ENCODE measurements at places on chromosomes 2 and 18.

GRCh38 chr18:79567481-79568147 is 112.0 kb upstream of the CTDP1 start:
- no peak for DNase-seq

GRCh38 chr2:176162911-176163671 is 6.0 kb downstream of the HOXD3 start:
- peak; percentile 54 for DNase-seq

GRCh38 chr18:39178166-39178565 is 1612.6 kb upstream of the CELF4 start:
- DNase-seq, result no peak

DNA sequence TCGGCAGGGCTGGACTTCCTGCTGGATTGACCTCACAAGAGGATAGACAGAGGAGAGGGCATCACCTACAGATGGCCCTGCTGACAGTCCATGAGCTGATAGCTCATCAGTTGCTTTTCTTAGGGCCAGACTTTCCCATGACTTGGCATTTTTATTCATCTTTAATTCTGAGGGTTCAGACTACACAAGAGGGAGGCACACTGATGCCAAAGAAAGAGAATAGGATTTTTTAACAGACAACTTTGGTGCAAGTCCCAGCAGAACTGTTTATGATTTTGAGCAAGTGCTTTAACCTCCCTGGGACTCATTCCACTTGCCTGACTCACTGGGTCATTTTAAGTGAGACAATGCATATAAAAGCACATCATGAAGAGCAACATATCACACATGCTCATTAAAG is 299.2 kb downstream of the INSIG2 start:
- DNase-seq, result no peak

- DNase-seq, result no peak
Measured at GRCh38 chr2:163553601-163554000, 182.2 kb downstream of the FIGN start.

- no peak for DNase-seq
Measured at GRCh38 chr18:37179384-37179783, 350.5 kb downstream of the KIAA1328 start.

- DNase-seq, result no peak
Measured at GRCh38 chr2:23366720-23367119, 18.3 kb upstream of the KLHL29 start.

DNA sequence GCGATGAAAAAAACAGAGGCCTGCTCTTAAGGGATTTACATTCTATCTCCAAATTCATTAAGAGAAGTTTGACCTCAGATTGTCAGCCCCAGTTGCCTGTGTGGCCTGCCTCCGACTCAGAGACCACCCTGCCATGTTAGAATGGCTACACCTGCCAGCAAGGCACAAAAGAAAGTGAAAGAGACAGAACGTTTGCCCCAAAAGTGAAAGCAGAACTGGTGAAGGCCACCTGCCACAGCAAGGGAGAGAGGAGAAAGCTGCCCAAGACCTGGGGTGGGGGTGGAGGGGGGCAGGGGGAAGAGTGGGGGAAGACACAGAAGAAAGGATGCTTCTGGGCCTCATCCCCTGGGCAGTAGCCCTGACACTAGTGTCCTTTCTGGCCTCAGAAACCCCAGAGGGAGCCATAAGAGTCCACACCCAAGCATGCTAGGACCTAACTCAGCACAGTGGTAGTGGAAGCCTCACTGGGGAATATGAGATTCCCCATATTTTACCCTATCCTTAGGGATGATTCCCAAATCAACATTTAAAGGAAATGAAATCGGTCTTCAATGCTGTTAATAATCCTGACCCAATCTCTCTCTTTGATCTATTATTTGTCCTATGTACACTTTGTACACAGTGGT is 389.7 kb downstream of the TXNL1 start:
- DNase-seq, result no peak

- no peak for DNase-seq
Measured at GRCh38 chr2:129006135-129006886, 687.6 kb upstream of the HS6ST1 start.

DNA sequence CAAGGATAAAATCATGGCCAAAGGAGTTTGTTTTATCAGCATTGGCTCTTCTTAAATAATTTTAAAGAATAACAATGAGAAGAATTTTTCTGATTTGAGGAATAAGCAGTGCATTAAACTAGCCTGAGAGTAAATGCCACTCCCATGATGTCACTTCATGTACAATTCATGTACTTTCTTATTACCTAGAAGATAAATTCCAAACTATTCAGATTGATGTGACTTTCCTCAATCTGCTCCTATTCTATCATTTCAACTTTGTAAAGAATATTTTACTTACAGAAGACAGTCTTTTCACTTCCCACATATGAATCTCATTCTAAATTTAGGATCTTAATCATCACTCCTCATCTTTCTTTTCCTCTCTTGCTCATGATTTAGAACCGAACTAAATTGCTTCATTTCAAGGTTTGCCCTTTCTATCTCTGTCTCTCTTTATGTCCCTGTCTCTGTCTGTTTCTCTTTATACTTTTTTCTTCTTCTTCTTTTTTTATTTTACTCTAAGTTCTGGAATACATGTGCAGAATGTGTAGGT is 1142.0 kb upstream of the PIK3C3 start:
- DNase-seq, result no peak

DNA sequence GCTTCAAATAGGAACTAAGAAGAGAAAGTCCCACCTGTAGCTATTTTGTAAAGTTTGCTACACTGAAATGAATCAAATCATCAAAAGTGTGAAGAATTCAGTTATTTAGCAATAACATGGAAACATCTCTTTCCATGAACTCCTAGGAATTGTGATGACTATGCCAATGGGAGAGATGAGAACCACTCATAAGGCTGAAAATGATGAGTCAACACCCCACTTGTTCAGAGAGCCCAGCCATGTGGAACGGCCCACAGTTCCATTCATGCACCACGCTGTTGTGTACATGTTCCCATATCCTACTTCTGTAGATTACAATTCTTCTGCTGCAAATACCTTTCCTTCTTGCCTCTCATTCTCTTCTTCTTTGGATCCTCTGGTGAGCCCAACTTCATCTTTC is 645.5 kb upstream of the ID2 start:
- DNase-seq, result no peak

DNA sequence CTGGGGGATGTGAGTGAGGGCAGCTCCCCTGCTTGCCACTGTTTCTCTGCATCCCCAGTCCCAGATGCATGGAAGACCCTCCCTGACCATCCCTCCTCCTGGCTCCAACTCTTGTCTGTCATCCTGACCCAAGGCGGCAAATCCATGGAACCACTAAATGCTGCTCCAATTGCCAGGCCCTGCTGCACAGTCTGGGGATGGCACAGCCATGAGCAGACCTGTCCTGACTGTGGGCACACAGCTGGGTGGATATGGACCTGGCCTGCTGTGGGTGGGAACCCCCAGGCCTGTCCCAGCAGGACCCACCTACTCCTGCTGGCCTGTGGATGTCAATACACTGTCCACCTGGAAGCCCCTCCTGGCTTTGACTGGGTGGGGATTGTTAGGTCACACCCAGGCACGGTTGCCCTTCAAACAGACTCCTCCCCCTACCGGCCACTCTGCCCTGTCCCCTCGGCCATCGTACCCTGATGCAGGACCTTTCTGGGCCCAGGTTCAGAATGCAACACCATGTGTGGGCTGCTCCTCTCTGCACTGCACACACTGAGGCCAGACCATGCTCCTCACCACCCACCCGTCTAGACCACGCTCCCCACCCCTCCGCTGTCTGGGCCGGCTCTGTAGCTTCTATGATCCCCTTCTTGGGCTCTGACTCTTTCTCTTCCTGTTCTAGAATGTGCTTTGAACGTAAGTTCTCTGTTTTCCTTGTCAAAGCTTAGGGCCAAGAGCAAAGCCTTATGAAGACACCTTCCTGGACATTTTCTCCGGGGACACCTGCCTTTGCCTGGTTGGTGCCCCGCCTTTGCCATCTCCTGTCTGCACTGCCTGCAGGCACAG is 57.9 kb downstream of the INPP5D start:
- DNase-seq, result no peak

GRCh38 chr2:172087780-172088244 is 2.5 kb downstream of the DLX1 start:
- no peak for DNase-seq

DNA sequence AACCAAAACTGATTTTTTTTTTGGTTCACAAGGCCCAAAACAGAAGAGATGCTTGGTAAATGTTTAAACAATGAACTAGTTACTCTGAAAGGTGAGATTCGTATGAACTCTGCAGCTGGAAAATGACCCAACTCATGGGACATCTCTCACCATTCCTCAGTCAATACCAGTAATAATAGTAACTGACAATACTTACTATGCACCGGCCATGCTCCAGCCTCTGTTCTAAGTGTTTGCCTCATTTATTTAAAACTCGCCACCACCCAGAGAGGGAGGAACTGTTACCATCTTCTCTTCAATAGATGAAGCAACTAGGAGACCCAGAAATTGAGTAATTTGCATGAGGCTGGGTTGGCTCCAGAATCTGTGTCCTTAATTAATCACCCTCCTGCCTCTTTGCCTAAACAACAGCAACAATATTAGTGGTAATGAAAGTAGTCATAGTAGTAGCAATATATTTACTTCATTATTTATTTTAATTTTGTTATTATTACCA is 130.4 kb downstream of the CTIF start:
- DNase-seq, result no peak

GRCh38 chr2:201978333-201978732 is 55.3 kb upstream of the FZD7 start:
- no peak for DNase-seq

DNA sequence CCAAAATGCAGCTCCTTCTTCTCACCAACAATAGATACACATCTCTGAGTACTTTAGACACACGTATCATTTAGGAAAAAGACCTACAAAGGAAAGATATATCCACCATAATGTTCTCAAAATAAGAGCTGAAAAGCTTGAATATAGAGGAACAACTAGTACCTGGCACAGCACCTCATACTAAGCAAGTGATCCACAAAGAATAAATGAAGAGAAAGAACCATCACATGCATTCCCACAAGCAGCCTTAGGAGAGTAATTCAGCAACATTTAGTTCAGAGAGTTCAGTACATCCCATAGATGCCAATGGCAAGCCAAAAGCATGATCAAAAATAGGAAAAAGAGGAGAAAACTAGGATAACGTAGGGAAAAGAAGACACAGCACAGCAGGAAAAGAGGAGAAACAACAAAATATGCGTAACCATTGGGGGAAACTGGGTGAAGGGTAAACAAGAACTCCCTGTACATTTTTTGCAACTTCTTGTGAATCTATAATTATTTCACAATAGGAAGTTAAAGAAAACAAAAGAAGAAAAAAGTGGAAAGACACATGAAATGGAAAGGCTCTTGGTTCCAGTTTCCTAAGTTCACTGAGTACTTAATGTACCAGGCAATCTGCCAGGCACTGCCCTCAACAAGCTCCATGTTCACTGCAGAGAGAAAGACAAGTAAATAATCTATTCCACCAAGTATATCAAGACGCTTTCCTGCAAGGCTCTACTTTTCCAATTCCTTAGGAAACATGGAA is 22.3 kb downstream of the CLASP1 start:
- DNase-seq, result no peak

DNA sequence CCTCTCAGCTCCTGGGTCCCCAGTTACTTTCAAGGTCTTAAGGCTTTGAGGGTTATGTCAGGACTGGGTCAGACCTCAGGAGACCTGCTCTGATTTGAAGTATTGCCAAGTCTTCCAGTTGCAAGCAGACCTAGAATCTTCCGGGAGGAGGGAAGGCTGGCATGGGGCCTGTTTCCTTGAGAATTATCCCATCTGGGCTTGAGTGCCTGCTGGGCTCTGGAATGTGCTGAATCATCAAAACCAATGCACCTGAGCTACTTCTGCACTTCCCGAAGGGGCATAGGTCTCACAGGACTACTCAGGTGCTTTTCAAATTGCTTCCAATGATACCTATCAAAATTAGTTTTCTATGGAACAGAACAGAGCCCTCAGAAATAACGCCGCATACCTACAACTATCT is 327.3 kb downstream of the XIRP2 start:
- no peak for DNase-seq

- DNase-seq, result no peak
Measured at GRCh38 chr2:138622613-138623012, 121.0 kb downstream of the SPOPL start.

DNA sequence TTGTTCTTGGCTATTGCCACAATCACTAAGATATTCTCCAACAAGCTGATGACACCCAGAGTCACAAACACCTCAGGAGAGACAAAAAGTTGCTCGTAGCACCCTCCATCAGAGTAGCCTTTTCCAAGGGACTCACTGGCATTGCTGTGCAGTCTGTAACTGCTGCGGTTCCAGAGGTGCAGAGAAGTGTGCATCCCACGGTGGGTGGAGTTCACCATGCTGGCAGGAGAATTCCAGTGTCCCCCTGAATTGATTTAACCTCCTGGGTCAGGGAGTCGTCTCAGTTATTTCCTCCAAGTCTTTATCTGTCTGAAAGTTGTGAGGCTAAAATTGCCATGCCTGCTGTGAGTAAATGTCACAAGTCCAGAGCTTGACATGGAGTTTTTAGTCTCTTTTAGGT is 443 bp downstream of the MC4R start:
- DNase-seq, result no peak

- no peak for DNase-seq
Measured at GRCh38 chr2:157322432-157322831, 3.2 kb downstream of the ERMN start.

- DNase-seq, result no peak
Measured at GRCh38 chr2:8754106-8754776, 72.4 kb downstream of the ID2 start.

GRCh38 chr2:95525294-95526035 is 40.9 kb upstream of the TRIM43B start:
- no peak for DNase-seq

DNA sequence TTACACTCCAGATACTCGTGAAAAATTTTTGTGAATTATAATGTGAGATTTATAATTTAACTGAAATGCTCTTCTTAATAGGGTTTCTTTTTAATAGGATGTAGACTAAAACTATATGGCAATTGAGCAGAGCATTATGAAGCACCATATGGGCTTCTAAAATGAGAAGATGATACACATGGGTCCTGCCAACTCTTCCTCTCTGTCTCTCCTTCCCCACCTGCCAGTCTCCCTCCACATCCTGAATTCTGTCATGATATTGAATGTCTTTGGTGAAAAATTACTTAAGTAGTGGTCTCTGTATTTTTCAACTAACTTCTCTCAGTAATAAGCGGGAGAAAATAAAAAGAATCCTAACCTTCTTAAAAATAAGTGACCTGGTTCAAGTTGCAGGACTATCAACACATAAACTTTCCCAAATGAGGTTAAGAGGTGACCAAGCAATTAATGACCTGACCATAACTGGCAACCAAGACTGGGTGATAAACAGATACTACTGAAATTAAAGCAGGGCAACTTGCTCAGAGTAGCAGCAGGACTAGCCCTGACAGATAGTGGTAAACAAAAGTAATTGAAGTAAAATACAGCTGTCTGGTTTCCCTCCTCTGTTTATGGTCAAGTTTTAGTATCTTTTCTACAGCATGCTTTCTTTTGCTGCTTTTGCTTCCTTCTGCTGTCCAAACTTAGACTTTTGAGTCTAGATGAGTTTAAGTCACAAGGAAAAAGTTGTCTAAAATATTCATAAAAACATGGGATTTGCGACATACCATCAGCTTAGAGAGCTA is 117.1 kb upstream of the PDE1A start:
- no peak for DNase-seq

- no peak for DNase-seq
Measured at GRCh38 chr2:238021327-238021726, 39.5 kb upstream of the SCLY start.

GRCh38 chr2:236656166-236656565 is 86.5 kb downstream of the ACKR3 start:
- peak; percentile 7 for DNase-seq
